Cerebellum (tissue), 4 donors: ENCODE measurements at places on chromosomes 5 and 9.

DNA sequence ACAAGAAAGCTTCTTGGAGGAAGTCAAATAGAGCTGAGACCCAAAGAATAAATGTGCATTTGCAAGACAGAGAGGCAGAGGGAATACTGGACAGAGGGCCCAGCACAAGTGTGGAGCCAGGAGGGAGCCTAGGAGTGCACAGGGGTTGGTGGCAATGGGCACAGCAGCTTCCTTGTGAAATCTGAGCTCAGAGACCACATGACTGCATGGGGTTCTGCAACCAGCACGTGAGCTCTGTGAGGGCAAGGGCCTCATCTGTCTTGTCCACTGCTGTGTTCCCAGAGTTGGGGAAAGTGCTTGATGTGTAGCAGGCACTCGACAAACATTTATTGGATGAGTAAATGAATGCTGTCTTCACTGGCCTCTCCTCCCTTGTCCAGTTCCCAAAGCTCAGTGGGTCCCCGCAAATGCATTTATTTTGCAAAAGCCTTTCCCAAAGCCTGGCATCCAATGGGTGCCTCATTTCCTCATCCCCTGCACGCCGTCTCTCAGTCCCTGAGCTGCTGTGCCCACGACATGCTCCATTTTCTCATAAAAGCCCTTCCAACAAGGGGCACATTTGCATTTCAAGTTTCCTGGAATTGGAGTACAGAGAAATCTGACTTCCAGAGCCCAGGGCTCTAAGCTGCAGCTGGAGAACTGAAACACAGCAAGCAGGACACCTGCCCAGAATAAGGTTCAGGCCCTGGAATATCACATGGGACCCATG lies 58.5 kb downstream of the KCNIP1 start:
- DNase-seq, result no peak

DNA sequence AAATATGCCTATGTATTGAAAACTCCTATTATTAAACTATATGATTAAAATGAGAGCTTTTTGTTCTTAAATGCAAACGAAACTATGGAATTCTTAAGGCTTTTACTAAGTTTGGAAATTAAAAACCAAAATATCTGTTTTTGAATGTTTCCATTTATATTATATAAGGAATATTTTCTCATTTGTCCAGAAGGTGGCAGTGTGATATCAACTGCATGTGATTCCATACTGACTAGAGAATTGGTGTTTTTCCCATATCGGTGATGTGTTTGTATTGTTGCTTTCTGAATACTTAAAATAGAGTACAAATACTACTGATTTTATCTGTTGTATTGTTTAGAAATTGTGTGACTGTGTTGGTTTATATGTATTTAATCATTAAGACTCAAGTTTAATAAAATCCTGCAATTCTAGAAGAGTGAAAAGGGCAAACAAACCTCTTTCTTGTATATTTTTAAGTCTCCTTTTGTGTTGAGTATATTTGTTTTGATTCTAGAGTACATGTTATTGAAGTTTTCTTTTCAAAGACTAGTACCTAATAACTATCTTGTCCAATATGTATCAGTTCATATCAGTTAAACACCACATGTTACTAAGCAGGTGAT lies 320.8 kb downstream of the CCDC171 start:
- peak; percentile 41 for DNase-seq

DNA sequence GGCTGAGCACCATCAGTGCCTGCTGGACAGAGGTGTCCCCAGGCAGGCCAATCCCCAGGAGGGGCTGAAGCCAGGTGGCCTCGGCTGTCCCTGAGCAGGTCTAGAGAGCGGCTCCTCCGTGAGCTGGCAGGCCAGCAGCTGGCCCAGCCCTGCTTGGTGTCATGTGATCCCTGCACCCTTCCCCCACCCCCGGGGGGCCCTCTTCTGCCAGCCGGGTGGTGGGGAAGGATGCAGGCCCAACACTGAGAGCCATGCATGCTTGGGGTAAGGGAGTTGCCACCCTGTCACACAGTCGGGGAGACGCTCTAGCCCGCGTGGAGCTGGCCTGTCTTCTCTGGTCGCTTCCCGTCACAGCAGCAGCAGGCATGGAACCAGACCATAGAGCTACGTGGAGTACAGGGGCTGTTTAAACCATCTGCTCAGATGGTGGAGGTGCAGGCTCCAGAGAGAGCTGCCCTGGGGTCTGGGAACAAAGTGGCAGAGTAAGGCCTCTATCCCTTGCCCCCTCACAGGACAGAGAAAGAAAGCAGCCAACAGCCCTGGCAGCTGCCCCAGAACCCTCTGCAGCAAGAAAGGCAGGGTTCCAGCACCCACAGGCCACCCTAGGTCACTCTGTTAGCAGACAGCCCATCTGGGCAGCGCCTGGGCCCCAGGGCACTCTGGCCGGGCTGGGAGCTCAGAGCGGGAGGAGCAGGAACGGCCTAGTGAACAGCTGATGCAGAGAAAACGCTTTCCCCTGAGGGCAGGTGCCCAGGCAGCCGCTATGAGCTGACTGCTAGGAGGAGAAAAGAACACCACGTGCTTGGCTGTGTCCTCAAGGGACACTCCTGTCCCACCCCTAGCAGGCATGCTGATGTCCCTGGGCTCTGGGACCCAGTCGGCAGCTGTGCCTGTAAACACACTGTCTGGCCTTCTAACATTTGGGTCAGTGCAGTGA lies 6.8 kb downstream of the RALGDS start:
- DNase-seq, result peak; percentile 35

DNA sequence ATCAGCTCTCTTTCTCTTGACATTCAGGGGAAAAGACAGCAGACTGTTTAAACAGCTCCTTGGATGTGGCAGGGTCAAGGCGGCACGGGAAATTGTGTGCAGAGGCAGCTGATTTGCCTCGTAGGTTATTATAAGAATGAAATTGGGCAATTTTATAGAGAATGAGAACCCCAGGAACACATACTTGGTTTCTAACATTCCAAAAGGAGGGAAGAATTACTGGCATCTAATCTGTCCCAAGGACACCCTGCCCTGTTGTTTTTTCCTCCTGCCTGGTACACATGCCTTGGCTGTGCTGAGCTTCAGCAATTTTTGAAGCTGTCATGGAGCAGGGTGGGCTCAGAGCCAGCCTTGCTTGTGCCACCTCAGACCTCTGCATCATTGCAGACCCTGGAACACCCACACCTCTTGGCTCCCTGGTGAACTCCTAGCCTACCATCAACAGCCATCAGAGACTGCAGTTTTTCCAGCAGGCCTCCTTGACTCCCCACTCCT lies 143.6 kb downstream of the BOD1 start:
- DNase-seq, result no peak
